ENCODE measurements at places on chromosomes 11 and 22.

GRCh38 chr11:124865902-124866851 lies 945 bp downstream of the ROBO3 start:
- no peaks in the 10 kb centered on the region for H3K36me3 ChIP-seq
- H3K27me3 ChIP-seq: peaks cover 100% of the 10 kb centered on the region
- H3K4me1 ChIP-seq: peaks cover 11% of the 10 kb centered on the region
- no peak overlapping the region for H3K4me3 ChIP-seq
- peak; percentile 58 for DNase-seq

DNA sequence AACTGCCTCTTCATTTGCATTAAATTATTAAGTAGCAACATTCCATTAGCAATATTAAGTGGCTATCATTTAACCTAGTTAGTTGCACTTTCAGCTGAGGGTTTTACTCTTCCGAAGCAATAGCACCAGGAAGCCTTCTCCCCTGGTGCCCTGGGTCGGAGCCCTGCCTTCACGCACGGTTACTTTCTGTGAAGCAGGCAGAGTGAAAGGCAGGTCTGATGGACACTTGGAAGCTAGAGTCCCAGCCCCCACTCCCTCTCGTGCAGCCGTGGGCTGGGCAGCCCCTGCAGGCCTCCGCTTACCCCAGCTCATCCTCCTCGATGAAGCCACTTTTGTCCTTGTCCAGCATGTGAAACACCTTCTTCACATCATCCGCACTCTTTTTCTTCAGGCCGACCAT lies 2.0 kb downstream of the PVALB start:
- peaks cover 80% of the 10 kb centered on the region for H3K27me3 ChIP-seq
- DNase-seq: no peak
- peaks cover 6% of the 10 kb centered on the region for H3K4me1 ChIP-seq
- H3K36me3 ChIP-seq: no peaks in the 10 kb centered on the region
- H3K27ac ChIP-seq: no peak overlapping the region

- no peaks in the 10 kb centered on the region for H3K27me3 ChIP-seq
- no peak overlapping the region for H3K4me3 ChIP-seq
- no peaks in the 10 kb centered on the region for H3K36me3 ChIP-seq
- no peaks in the 10 kb centered on the region for H3K4me1 ChIP-seq
Observed at GRCh38 chr22:20591660-20592310, 84.4 kb downstream of the MED15 start.

DNA sequence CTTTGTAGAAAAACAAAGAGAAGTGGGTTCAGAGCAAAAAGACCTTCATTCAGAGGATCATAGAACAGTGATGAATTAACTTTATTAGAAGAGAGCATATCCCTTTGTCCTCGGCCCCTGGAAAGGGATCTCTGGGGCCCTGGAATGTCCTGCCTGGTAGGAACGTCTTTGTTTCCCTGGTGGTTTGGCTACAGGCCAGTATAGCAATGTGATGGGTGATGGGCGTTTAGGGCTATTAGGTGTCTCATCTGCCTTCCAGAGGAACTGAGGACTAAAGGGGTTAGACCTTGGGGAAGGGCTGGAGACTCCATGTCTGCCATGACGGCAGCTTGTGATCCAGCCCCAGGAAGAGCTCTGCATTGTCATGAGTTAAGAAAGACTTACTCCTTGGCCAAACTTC lies 9.1 kb downstream of the APOL4 start:
- no peak overlapping the region for H3K4me3 ChIP-seq
- no peaks in the 10 kb centered on the region for H3K27me3 ChIP-seq
- peaks cover 30% of the 10 kb centered on the region for H3K4me1 ChIP-seq
- H3K36me3 ChIP-seq: no peaks in the 10 kb centered on the region

DNA sequence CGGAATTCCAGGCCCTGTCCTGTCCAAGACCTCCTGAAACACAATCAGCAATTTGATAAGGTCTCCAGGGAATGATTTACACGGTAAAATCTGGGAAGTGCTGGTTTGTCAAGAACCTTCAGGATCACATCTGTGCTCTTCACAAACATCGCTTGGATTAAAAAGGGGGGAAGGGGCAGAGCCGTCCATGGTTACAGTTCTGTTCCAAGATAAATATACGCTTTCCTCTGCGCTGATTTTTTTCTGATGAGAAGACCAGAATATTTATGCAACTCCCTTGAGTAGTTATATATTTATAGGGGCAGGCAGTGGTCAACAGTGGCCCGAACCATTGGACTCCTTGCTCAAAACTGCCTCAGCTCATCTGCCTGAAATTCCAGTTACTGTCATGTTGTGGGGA lies 9.2 kb upstream of the APOL5 start:
- H3K27me3 ChIP-seq: no peaks in the 10 kb centered on the region
- no peaks in the 10 kb centered on the region for H3K36me3 ChIP-seq
- DNase-seq: no peak
- no peak overlapping the region for H3K27ac ChIP-seq

DNA sequence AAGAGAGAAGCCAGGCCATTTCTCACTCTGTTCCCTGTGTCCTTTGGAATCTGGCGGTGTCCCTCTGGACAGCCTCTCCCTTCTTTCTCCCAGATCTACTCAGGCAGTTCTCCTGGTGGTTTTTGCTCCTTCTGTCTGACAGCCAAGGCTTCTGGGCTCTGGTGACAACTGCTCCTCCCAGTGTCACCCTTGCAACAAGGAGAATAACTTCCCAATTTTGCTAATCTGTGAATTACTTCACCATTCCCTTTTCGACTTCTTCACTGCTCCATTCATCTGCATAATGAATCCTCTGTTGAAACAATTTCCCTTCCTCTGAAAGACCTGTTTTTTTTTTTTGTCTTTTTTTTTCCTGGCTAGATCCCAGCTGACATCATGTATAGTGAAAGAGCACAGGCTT lies 56.3 kb upstream of the PDE3B start:
- no peak for DNase-seq
- H3K36me3 ChIP-seq: peaks cover 19% of the 10 kb centered on the region
- H3K27me3 ChIP-seq: no peaks in the 10 kb centered on the region
- no peak overlapping the region for H3K4me3 ChIP-seq
- peaks cover 6% of the 10 kb centered on the region for H3K4me1 ChIP-seq
- no peak overlapping the region for H3K27ac ChIP-seq

DNA sequence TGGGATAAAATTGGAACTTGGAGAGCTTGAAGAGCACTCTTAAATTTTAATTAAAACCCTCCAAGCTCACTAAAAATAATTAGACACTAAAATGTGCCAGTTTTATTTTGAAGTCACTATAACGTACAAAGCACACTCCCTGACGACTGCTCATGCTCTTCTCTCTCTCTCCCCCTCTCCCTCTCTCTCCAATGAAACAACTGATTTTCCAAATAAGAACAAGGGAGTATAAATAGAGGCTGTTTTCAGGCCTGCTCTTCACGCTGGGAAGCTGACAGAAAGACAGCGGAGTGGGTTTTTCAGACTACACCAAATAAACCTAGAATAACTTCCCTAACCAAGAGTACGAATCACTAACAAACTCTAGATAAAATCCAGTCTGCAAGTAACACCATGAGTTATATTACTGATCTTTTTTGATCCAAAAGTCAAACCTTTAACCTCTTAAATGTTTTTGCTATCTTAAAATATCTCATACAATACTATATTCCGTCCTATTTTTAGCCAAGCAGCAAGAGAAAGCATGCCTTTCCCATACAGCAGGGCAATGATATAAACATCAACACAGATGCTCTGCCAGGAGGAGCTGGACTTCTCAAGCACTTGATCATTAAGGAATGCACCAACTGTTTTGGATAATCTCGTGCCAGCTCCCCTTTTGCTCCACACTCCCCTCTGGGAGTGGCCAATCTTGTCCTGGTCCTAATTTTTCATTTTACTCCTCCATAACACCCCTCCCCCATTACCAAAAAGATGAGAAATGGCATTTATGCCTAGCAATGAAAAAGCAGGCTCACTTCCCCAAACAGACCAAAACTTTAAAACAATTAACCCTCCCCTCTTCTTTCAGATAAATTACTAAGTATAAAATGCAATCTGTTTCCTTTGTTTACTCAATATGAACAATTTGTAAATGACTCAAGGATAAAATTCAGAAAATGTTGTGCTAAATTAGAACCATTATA lies 116.9 kb downstream of the SOX6 start:
- no peaks in the 10 kb centered on the region for H3K27me3 ChIP-seq
- no peaks in the 10 kb centered on the region for H3K36me3 ChIP-seq
- peak overlapping the region; percentile 12 for H3K4me3 ChIP-seq
- no peak for DNase-seq
- peak overlapping the region; percentile 95 for H3K27ac ChIP-seq

DNA sequence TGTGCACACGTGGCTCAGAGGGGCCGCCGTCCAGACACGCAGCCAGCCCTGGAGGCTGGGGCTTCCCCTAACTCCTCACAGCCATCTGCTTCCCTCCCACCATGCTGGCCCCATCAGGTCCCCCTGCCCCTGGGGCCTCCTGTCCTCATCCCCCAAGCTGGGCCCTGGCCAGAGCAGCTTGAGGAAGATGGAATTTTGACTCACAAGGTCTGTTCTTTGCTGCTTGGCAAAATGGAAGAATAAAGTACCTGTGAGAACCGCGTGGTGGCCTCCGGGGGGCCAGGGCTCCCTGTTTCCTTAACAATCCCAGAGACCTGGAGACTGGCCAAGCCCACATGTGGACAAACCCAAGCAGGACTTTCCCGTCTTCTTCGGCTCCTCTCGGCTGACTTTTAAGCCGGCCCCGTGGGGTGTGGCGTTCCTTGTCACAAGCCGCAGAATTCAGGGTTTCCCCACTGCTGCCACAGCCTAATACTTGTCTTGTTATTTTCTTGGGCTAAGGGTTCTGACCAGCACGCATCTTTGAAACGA lies 872.8 kb downstream of the BRD1 start:
- H3K4me3 ChIP-seq: no peak overlapping the region
- DNase-seq: no peak
- no peaks in the 10 kb centered on the region for H3K36me3 ChIP-seq
- peak overlapping the region; percentile 67 for H3K27ac ChIP-seq

- peak; percentile 73 for DNase-seq
- H3K36me3 ChIP-seq: no peaks in the 10 kb centered on the region
- no peak overlapping the region for H3K4me3 ChIP-seq
- no peaks in the 10 kb centered on the region for H3K4me1 ChIP-seq
Observed at GRCh38 chr11:67640021-67640757, 626 bp upstream of the TBX10 start.

GRCh38 chr22:31623592-31624304 lies 38.3 kb downstream of the PISD start:
- no peak overlapping the region for H3K4me3 ChIP-seq
- no peak overlapping the region for H3K27ac ChIP-seq
- no peaks in the 10 kb centered on the region for H3K27me3 ChIP-seq
- peaks cover 3% of the 10 kb centered on the region for H3K36me3 ChIP-seq

GRCh38 chr22:41057076-41057475 lies 35.3 kb upstream of the EP300 start:
- H3K4me3 ChIP-seq: no peak overlapping the region
- no peak for DNase-seq
- H3K4me1 ChIP-seq: peaks cover 2% of the 10 kb centered on the region
- no peak overlapping the region for H3K27ac ChIP-seq
- H3K27me3 ChIP-seq: no peaks in the 10 kb centered on the region

DNA sequence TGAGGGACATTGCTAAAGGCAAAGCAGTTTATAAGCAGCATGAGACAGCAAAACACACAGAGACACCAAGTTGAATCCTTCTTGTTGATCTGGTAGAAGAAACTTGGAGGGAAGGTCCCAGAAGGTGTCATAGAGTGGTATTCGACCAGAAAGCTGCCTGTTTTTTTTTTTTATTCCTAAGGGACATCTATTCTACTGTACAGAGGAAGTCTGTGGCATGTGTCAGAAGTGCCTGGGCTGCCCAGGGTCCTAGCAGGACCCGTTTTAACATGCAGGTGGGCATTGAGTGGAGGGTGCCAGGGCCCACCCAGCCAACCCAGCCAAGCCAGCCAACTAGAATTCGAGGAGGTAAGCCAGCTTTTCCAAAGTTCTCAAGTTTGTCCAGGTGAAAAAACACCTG lies 68.0 kb upstream of the ATXN10 start:
- peaks cover 18% of the 10 kb centered on the region for H3K4me1 ChIP-seq
- no peak overlapping the region for H3K4me3 ChIP-seq
- no peak for DNase-seq
- no peak overlapping the region for H3K27ac ChIP-seq

GRCh38 chr11:72349053-72349452 lies 85.3 kb downstream of the CLPB start:
- no peaks in the 10 kb centered on the region for H3K36me3 ChIP-seq
- no peak for DNase-seq
- H3K27me3 ChIP-seq: no peaks in the 10 kb centered on the region
- H3K27ac ChIP-seq: no peak overlapping the region
- no peak overlapping the region for H3K4me3 ChIP-seq

- H3K36me3 ChIP-seq: no peaks in the 10 kb centered on the region
- H3K27ac ChIP-seq: no peak overlapping the region
- peaks cover 31% of the 10 kb centered on the region for H3K4me1 ChIP-seq
- H3K27me3 ChIP-seq: no peaks in the 10 kb centered on the region
Observed at GRCh38 chr22:24265734-24266133, 4.9 kb upstream of the SPECC1L start.

- no peaks in the 10 kb centered on the region for H3K36me3 ChIP-seq
- H3K4me3 ChIP-seq: no peak overlapping the region
- no peaks in the 10 kb centered on the region for H3K4me1 ChIP-seq
- DNase-seq: no peak
- no peak overlapping the region for H3K27ac ChIP-seq
Observed at GRCh38 chr11:78657968-78658839, 83.5 kb upstream of the NARS2 start.

Measured in neural crest cell (in vitro differentiated cells).